ENCODE measurements at places on chromosomes 2 and 18.

DNA sequence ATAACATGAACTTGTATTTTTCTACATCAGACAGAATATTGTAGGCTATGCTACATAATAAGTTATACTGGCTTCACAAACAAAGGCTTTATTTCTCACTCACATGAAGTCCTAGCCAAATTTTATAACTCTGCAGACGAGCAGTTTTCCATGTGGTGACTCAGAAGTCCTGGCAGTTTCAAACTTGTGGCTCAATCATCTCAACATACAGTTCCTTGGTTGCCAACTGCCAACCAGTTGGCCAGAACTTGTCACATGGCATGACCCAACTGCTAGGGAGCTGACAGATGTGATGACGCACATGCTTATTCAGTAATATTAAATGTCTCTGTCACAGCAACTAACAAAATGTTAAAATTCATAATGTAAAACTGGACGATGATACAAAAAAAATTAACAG lies 63.8 kb upstream of the ZC3H15 start:
- DNase-seq: no peak

DNA sequence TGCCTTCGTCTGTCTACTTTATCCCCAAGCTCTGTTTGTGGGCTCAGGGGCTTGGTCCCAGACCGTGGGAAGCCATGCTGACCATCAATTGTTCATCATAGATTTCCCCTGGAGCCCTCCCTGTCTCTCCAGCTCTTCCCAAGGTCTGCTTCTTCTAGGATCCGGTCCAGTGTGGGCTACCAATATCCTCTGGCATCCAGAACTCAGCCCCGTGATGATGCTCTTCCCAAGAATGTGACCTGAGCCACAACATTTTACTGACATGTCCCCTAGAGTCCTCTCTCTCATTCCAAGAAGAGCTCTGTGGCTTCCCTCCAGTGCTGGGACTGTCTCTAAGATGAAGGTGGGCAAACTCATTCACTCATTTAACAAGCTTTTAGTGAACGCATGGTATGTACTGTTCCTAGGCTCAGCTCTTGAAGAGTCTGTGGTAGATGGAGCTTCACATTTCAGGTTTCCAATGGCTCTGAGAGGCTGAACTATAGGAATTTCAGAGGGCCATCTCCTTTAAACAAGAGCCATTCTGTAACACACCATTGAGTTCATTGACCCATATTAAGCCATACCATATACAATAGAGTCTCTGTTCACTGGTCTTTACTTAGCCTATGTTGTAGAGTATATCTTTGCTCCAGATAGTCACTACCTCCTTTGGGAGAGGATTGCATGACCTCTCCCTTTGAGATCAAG lies 142.0 kb upstream of the APCDD1 start:
- DNase-seq: no peak

DNA sequence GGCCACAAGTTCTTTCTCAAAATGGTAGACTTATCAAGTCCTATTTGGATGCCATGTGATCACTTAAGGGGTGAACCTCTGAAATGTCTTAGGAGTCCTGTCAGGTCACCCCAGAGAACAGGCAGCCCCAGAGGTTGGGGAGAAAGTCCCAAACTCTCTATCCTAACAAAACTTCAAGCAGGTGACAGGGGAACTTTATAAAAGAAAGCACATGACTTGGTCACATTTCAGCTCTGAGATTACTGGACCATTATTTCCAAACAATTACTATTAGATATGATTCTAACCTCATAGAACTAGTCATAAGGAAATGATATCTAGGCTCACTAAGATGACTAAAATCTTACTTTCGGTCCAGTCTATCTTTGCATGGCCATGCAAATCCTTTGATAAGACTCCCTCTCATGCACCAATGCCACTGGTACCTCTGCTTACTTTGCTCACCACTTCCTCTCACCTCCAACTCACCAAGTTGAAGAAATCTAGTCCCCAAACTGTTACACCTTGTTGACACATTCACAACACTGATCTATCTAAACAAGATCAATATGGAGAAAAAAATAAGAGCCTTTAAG lies 107.0 kb downstream of the GALNT14 start:
- DNase-seq: no peak

- no peak for DNase-seq
Observed at GRCh38 chr2:6957031-6957714, 40.0 kb downstream of the RNF144A start.

GRCh38 chr2:59594671-59595222 lies 958.7 kb downstream of the BCL11A start:
- DNase-seq: no peak

- DNase-seq: no peak
Observed at GRCh38 chr18:37176621-37176934, 347.7 kb downstream of the KIAA1328 start.

DNA sequence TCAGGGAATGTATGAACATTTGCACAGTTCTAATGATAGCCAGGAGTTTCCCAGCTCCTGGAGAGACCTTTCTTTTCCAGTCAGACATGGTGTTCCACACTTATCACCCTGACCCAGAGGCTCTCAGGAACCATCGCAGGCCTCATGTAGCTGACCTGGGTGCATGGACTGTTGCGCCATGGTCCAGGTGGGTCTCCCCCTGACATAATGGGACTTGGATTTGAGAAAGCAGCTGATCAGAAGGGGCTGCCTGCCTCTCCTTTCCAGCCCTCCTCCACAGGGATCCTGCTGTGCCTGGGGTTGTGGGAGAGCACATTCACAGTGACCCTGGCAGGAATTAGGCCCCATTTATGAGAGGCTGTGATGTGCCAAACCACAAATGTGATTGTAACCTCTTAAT lies 133.4 kb upstream of the ALPP start:
- DNase-seq: no peak

- DNase-seq: peak; percentile 29
Observed at GRCh38 chr2:25833566-25833965, 44.7 kb downstream of the ASXL2 start.
